ENCODE measurements at places on chromosomes 4 and X.

DNA sequence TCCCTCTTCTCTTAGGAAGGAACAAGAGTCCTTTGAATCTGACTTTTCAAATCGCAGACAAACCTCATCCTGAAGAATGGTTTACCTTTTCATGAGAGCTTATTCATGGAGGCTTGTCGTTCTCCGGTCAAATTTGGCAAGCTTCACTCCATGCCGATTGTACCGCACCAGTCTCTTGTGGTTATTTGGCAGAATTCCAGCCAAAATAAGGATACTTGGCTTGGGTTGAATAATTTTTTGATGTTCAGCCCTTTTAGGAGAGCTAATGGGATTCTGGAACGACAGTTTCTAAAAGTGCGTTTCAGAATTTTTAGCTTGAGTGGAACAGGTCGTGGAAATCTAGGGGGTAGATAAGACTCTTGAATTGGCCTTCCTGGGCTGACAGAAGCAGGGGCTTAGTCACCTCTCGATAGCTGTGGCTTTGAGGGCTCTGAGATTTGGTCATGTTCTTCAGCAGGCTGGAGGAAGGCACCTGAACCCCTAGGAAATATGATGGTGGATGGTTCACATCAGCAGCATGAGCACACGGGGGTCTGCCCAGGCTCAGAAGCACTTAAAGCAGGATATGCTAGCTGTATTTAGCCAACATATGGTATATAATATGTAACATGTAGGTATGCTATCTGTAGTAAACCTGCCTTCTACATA is 1.5 kb downstream of the KLHL2 start:
- DNase-seq: no peak

- peak; percentile 50 for DNase-seq
Measured at GRCh38 chr4:52110171-52110570, 59.1 kb downstream of the SPATA18 start.

- no peak for DNase-seq
Measured at GRCh38 chr4:102525097-102525496, 23.9 kb downstream of the NFKB1 start.

GRCh38 chrX:155662282-155662681 is 49.5 kb upstream of the TMLHE start:
- DNase-seq: no peak

DNA sequence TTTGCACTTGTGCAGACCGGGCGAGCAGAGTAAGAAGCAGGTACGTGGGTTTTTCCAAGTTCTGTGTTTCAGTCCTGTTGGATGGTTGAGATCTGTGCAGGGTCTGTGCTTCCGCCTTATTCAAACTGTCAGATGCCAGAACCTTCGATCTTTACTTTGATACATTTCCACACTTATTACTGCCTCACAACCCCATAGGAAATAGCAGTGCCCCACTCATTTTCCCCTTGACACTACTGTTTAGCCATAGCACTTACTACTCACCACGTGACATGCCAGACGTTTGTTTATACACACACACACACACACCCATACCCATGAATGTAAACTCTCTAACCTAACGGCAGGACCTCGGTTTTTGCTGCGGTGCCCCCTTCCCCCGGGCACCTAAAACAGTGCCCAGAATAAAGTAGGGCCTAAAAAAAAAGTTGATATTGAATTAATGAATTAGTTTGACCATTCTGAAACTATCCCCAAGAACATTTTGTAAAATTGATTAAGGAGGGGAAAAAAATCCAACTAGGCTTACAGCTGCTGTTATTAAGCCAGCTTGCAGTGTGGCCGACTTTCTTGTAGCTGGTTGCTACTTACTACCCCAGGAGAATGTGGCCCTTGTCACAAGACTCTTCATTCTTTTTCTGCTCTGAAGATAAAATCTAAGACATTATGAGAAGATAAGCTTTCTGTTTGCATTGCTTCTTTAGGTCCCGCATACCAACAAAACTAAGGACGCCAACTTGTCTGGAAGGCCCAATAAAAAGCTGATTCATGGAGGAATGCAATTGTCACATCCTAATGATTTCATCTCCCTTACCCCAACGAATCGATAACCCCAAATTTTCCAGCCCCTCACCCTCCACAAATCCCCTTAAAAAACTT is 704 bp upstream of the SEPSECS start:
- peak; percentile 40 for DNase-seq

DNA sequence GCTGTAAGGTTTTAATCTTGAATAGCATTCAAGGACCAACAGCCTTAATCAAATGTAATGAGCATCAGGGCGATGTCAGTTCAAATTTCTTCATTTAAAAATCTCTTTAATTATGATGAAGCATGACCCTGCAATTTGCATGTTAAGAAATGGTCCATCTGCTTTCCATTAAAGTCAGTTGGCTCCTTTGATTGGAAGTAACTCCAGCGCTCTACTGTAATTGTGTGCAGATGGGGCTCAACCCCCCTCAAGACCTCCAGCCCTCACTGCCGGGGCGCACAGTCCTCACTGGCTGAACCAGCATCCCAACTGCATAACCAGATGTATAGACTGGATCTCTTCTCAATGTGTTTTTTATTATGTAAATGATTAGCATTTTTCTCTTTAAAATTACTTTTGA is 126.9 kb downstream of the VCX3B start:
- peak; percentile 51 for DNase-seq

DNA sequence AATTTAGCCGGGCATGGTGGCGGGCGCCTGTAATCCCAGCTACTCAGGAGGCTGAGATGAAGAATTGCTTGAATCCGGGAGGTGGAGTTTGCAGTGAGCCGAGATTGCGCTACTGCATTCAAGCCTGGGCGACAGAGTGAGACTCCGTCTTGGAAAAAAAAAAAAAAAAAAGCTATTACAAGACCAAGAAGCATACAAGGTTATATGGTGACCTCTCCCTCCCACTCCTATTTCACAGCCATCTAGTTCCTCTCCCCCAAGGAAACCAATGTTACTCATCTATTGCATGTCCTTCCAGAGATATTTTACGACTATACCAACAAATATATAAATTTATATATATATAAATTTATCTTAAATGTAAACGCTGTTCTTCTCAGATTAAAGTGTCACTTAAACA is 3.2 kb downstream of the SLC9A7 start:
- no peak for DNase-seq

GRCh38 chr4:26992657-26993361 is 132.2 kb downstream of the STIM2 start:
- peak; percentile 65 for DNase-seq

GRCh38 chr4:38675146-38676121 is 11.4 kb downstream of the KLF3 start:
- DNase-seq: peak; percentile 92

- DNase-seq: no peak
Measured at GRCh38 chr4:71283642-71284257, 55.1 kb upstream of the SLC4A4 start.

DNA sequence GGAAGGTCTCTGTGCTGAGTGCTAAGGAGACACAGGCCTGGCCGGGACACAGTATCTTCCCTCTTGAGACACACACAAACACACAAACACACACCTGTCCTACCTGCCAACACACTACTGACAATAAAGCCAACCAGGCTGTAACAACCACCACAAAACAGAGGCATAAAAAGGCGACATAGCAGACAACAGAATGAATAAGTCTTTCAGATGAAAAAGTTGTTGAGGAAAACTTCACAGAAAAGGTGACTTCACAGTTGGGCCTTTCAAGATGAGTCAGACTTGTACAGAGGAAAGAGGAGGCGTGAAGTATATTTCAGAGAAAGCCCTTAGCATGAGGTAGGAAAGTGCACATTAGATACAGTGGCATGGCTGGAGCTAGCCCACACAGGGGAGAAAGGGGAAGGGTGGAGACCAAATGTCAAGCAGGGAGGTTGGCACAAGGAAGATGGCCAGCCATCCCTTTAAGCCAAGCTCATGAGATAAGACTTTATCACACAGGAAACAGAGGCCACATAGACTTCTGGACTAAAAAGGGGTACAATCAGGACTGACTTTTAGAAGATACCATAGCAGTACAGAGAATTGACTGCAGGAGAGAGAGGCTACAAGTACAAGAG is 54.0 kb downstream of the SLC9A7 start:
- DNase-seq: no peak

DNA sequence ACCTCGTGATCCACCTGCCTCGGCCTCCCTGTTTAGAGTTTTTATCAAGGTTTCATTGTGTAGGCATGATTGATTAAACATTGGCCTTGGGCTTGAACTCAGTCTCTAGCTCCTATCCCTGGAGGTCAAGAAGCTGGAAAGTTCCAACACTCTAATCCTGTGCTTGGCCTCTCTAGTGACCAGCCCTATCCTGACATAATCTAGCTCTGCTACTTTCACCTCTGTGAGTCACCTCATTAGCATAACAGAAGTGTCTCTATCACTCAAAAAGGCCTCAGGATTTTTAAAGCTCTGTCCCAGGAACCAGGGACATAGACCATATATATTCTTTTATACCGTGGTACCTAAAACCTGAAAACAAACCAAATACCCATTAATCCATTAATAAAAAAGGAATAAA is 377.5 kb downstream of the CENPC start:
- no peak for DNase-seq

DNA sequence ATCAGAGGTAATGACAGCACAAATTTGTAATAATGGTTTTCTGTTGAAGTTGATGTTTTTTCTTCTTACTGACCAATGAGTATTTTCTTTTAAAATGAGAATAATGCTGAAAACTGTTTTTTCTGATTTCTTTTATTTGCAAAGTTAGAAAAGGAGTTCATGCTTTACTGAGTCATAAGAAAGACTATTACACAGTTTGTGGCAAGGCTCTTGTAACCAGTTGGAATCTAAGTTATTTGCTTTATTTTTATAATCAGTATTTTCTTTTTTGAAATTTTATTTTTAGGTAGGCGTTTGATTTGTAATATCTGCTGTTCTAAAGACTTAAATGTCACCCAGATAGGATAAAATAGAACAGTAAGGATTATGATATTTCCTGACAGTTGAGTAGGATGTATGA is 25.5 kb downstream of the ANAPC4 start:
- peak; percentile 35 for DNase-seq

DNA sequence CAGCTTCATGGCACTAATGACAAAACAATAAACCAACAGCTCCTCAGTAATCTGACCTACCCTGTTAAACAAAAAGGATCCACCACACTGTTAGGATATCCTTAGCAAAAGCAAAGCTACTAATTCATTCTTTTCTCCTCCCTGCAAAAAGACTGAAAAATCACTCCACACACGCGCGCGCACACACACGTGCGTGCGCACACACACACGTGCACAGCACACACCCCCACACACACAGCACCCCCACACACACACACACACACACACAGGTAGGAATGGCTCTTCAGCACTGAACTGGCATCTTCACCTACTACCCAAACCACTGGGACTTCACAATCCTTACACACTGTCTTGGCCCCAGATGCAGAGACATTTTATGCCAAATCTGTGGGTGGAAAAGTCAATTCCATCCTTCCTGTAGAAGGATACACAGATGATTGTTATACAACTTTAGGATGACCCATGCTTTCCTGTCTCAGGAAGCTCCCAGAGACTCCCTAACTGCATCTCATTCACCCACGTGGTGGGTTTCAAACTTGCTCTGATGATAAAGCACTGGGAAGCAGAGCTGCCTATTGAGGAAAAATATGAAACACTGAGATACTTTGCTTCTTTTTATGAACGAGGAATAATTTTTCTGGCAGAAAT is 102.5 kb downstream of the TSPAN5 start:
- peak; percentile 21 for DNase-seq

- peak; percentile 65 for DNase-seq
Measured at GRCh38 chr4:47222276-47222675, 190.9 kb downstream of the GABRB1 start.

- peak; percentile 10 for DNase-seq
Measured at GRCh38 chr4:13537011-13537831, 7.1 kb downstream of the NKX3-2 start.

GRCh38 chrX:77415161-77415560 is 32.0 kb upstream of the FGF16 start:
- DNase-seq: no peak

DNA sequence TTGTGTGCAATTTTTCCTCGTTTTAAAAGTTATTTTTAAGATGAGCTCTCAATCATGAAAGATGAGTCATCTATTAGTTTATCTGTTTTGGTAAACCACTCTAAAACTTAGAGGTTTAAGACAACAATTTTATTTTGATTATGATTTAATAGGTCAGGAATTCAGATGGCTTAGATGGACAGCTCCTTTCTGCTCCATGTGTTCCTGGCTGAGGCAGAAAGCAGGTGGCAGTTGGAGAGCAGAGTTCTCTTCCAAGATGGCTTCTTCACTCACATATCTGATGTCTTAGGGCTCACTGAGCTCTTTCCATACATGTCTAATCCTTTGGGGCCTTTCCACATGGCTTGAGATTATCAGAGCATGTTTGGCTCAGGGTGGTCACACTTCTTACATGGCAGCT is 48.3 kb upstream of the GRPR start:
- DNase-seq: peak; percentile 3

DNA sequence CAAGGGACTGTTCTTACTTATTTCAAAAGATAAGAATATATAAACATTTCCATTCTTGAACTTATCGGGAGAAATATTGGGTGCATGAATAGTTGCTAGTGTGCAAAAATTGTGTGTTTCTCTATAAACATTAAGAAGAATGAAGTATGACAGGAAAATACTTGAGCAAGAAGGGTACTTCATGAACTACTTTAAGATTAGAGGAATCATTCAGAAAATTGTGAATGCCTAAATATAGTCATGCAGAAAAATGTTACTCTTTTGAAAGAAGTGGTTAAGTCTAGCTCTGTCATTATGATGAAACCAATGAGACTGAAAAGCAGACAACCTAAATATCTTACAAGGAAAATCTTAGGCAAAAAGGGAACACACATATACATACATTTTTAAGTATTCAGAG is 207.8 kb upstream of the PCDH18 start:
- DNase-seq: no peak

DNA sequence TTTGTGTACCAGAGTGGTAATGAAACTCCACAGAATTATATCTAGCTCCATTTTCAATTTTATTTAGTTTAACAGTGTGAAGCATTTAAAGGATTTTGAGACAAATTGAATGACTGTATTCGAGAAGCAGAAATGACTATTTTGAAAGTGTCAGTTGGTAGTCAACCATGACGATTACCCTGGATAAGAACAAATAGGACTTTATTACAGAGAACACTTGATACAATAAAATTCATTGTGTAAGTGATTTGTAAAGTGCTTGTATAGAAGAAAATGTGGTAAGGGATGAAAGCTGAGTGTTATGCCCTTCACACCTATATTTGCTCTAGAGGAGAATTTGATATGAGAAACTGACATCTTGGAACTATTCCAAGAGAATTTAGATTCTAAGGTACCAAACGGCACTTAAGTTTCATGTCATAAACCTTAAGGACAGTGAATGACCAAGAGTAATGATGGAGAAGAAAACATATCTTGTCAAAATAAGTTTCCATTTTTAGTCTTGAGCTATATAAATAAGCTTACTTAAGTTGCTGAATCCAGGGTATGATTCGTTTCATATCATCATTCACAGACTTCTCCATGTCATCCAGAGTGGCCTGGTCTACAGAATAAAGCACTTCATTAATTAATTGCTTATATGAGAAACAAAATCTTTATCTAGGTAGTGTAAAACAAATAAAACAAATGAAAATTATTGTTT is 34.6 kb downstream of the MED14 start:
- no peak for DNase-seq

Data from foreskin fibroblast (primary cell).